ENCODE measurements at places on chromosomes 16 and 17. TPM values are rescaled to one million over a fixed set of nuclear protein-coding genes. Genes with fewer than 3 reads are reported as not detected.

The FOXN1 gene
- total RNA-seq: not detected

The MYL11 gene
- not detected for total RNA-seq

The NPIPB6 gene
- 0.58 TPM for total RNA-seq

The LDAF1 gene
- 146 TPM for total RNA-seq

The HIC1 gene
- total RNA-seq: 53.4 TPM

The ELOB gene
- 199 TPM for total RNA-seq

The CDH8 gene
- total RNA-seq: 3.6 TPM

The KCNH4 gene
- 0.17 TPM for total RNA-seq

The P4HB gene
- total RNA-seq: 331 TPM

The TBC1D3L gene
- 6.5 TPM for total RNA-seq

The EVI2B gene
- total RNA-seq: 4.3 TPM

The MYH8 gene
- total RNA-seq: not detected

Measured in esophagus muscularis mucosa (tissue), 4 donors.